ENCODE measurements at places on chromosomes 6 and 20. TPM values are rescaled to one million over a fixed set of nuclear protein-coding genes. Genes with fewer than 3 reads are reported as not detected.

DNA sequence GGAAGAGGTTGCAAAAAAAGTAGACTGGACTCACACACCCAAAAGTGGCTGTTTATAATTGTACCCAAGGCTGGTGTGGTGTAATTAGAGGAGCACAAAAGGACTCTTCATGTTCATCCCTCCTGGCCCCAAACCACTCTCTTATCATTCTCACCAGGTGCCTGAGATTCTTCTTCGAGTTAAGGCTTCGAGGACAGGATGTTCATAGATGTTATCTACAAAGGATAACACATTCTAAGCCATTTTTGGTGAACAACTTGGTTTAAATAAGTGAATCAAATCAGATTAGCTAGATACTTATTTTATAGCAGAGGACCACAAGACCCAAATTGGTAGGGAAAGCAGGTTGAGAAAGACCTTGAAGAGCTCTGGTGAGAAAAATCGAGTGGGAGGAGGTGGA is 73.1 kb upstream of the SUPT3H start:
- DNase-seq: no peak

GRCh38 chr6:53591873-53592272 is 47.0 kb upstream of the GCLC start:
- DNase-seq: no peak

DNA sequence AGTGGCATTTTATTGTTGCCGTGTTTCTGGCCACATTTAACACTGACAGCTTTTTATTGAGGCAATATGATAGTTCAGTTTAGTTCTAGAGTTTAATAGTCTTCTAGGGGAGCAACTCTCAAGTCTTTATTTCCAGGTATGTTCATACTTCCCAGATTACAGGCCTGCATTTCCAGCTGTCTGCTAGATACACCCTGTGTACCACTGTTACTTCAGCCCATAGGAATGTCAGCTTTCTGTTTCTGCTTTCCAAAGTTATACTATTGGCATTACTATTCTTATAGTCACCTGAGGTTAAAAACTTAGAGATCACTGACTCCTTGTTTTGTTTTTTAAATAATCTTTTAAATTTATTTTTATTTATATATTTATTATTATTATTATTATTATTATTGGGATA is 7.6 kb downstream of the ZNF451 start:
- DNase-seq: no peak

DNA sequence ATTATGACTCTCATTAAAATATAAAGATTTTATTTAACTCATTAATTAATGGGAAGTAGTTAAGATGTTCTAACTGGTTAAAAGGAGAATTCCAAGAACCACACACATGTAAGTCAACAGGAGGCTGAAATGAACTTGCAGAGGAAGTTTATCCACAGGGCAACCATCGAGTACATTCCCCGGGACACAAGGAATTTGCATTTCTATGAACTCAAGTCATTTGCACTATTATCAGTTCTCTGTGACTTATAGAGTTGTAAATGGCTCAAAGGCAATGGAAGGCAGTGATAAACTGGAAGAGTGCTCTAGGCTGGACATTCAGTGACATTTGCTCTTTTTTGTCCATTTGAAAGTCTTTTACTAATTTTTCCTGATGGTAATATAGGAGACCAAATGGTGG is 97.4 kb downstream of the SNX5 start:
- DNase-seq: no peak

- no peak for DNase-seq
Observed at GRCh38 chr20:40633123-40633850, 55.7 kb downstream of the MAFB start.

CSE1L gene
- polyA plus RNA-seq: 94.6 TPM

NR2E1 gene
- not detected for polyA plus RNA-seq

SPDEF gene
- 0.17 TPM for polyA plus RNA-seq

FAM229B gene
- polyA plus RNA-seq: 41.7 TPM

Data from left renal cortex interstitium (tissue), 4 donors.